ENCODE measurements at places on chromosomes 2 and 18. TPM values are rescaled to one million over a fixed set of nuclear protein-coding genes. Genes with fewer than 3 reads are reported as not detected.
A peak's percentile ranks its signal among the peaks of the same experiment; 100 is the strongest.

DNA sequence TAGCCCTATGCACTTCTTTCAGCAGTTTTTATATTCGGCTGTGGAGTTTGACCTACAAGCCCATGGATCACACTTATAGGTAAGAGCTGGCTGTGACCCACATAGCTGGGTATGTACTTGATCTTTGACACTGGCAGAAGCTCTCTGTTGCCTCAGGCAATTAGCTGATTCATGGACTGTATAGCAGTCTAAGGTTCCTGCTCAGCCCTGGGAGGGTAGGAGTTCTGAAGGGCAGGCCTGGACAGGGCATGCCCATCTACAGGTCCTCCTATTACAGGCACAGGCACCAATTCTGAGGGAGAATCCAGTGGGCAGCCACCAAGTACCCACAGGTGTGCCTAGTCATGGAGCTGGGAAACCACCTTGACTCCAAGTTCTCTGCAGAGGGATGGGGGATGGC is 301.8 kb upstream of the GALNT5 start:
- no peak for DNase-seq
- no peaks in the 10 kb centered on the region for H3K27me3 ChIP-seq
- H3K27ac ChIP-seq = no peak overlapping the region
- no peaks in the 10 kb centered on the region for H3K36me3 ChIP-seq
- H3K4me3 ChIP-seq = no peak overlapping the region

- no peak for DNase-seq
- no peak overlapping the region for H3K27ac ChIP-seq
- H3K27me3 ChIP-seq = no peaks in the 10 kb centered on the region
- no peaks in the 10 kb centered on the region for H3K4me1 ChIP-seq
- H3K36me3 ChIP-seq = no peaks in the 10 kb centered on the region
- no peak overlapping the region for H3K4me3 ChIP-seq
Observed at GRCh38 chr2:35538796-35539195, 816.8 kb upstream of the CRIM1 start.

- no peak overlapping the region for H3K27ac ChIP-seq
- no peaks in the 10 kb centered on the region for H3K27me3 ChIP-seq
- no peaks in the 10 kb centered on the region for H3K36me3 ChIP-seq
- H3K4me1 ChIP-seq = no peaks in the 10 kb centered on the region
- H3K4me3 ChIP-seq = no peak overlapping the region
Observed at GRCh38 chr2:95231723-95232122, 24.4 kb downstream of the ZNF892 start.

- H3K27me3 ChIP-seq = no peaks in the 10 kb centered on the region
- no peak overlapping the region for H3K27ac ChIP-seq
- no peak for DNase-seq
- no peaks in the 10 kb centered on the region for H3K36me3 ChIP-seq
- no peak overlapping the region for H3K4me3 ChIP-seq
- H3K4me1 ChIP-seq = no peaks in the 10 kb centered on the region
Observed at GRCh38 chr2:150974864-150975263, 286.8 kb downstream of the RBM43 start.

GRCh38 chr2:32489061-32489460 is 132.2 kb downstream of the BIRC6 start:
- H3K4me1 ChIP-seq = no peaks in the 10 kb centered on the region
- H3K4me3 ChIP-seq = no peak overlapping the region
- no peak overlapping the region for H3K27ac ChIP-seq
- H3K36me3 ChIP-seq = no peaks in the 10 kb centered on the region
- no peaks in the 10 kb centered on the region for H3K27me3 ChIP-seq
- no peak for DNase-seq

DNA sequence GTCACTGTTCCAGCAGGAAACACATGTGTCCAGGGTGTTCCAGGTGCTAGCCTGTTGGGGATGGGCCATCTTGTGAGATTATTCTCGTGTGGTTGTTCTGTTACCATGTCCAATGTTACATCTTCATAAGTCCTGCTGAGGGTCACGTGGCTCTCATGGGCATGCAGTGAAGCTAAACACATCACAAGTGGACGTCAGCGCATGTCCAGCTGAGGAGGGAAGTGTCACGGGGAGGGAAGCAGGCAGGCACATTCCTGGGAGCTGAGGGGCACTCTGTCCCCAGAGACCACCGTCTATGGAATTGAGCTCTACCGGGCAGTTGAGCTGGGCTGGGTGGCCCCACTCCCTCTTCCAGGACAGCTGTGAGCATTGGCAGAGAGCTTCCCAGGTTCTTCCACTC is 155.3 kb upstream of the TWIST2 start:
- H3K4me3 ChIP-seq = no peak overlapping the region
- no peak overlapping the region for H3K27ac ChIP-seq
- H3K27me3 ChIP-seq = no peaks in the 10 kb centered on the region
- H3K4me1 ChIP-seq = peaks cover 15% of the 10 kb centered on the region
- no peak for DNase-seq

DNA sequence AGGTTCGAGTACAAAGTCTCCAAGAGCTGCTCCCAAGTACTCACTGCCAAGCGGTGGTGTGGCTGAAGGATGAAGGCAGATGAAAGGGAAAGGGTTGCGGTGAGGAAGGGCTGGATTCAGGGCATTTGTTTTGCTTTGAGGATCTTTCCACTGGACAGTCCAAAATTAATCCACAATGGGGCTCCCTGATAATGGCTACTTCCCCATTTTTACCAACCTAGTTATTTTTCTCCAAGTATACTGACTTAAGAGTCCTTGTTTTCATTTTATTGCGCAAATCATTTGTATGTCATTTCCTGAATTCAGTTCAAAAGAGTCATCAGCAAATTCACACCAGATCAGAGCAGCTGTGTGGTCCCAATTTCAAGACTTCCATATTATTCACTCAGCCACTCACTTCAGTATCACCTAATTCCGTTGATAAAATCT is 464 bp upstream of the SESTD1 start:
- H3K4me3 ChIP-seq = peak overlapping the region; percentile 86
- H3K27ac ChIP-seq = peak overlapping the region; percentile 83
- DNase-seq = no peak
- peaks cover 43% of the 10 kb centered on the region for H3K4me1 ChIP-seq
- no peaks in the 10 kb centered on the region for H3K27me3 ChIP-seq

GRCh38 chr2:240564561-240565332 is 3.5 kb upstream of the RNPEPL1 start:
- no peak overlapping the region for H3K4me3 ChIP-seq
- peaks cover 9% of the 10 kb centered on the region for H3K36me3 ChIP-seq
- DNase-seq = no peak
- H3K27ac ChIP-seq = peak overlapping the region; percentile 96
- H3K27me3 ChIP-seq = no peaks in the 10 kb centered on the region

The GPR55 gene
- 0.61 TPM for total RNA-seq

The TRABD2A gene
- total RNA-seq = 0.76 TPM

All from esophagus squamous epithelium (tissue), 5 donors.